ENCODE measurements at places on chromosomes 6 and 20. TPM values are rescaled to one million over a fixed set of nuclear protein-coding genes. Genes with fewer than 3 reads are reported as not detected.

The DEFB114 gene
- not detected for total RNA-seq

The MEI4 gene
- total RNA-seq = not detected

The ID1 gene
- 356 TPM for total RNA-seq

The CST4 gene
- 7.9 TPM for total RNA-seq

The NHSL1 gene
- total RNA-seq = 2.1 TPM

The ALDH5A1 gene
- total RNA-seq = 11.1 TPM

The FGD2 gene
- total RNA-seq = 17.9 TPM

The SLC2A4RG gene
- total RNA-seq = 140 TPM

The CALHM4 gene
- total RNA-seq = not detected

DNA sequence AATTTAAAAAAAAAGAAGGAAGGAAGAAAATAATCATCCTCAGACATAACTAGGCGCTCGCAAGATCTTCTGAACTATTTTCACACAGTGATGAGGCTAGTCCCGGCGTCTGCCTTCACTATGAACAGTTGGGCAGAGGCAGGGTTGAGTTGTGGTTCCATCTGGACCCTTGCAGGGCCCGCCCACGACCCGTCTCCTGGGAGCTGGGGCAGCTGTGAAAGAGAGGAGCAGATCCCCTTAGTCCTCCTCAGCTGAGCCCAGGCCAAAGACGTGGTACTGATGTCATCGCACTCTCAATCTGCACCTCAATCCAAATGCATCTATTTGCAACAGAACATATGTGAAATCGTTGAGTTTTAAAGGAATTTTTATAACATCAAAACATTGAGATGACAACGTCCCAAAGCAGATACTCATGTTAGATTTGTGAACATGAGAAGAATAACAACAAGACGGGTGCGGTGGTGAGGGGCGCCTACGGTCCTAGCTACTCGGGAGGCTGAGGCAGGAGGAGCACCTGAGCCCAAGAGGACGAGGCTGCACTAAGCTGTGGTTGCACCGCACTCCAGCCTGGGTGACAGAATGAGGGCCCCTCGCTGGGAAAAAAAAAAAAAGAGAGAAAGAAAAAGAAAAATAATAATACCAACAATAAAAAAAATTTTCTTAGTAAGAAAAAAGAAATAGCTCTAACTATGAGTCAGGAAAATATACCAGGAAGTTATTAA, 15.3 kb downstream of the TCFL5 start:
- DNase-seq = no peak

DNA sequence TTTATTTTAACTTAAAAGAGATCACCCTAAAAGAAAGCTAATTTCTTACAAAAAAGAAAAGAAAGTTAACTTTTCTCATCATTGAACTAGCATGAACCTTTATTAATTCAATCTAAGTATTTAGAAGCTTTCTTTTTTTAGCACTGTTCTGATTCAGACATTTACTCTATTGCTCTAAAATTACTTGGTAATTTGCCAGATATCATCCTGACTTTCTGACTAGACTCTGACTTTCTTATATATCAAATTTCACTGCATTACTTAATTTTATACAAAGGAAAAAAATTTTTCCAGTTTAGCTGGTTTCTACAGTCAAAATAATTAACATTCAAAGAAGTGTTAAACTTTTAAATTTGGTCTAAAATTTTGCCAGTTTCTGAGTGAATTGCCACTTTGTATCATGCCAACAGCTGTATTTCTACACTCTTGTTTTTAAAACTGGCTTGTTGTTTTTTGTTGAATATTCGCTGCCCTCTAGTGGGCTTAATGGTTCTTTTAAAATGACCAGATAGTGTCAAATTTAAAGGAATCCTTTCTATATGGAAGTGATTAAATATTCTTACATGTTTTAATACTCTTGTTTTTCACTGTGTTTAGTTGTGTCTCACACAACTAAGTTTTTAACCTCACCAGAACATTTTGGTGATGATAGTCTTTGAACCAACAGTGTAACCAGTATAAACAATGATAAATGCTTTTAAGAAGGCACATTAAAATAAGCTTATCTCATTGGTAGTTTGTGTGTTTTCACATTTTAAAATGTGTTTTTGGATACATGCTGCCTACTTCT, 102.0 kb downstream of the POPDC3 start:
- DNase-seq = no peak

DNA sequence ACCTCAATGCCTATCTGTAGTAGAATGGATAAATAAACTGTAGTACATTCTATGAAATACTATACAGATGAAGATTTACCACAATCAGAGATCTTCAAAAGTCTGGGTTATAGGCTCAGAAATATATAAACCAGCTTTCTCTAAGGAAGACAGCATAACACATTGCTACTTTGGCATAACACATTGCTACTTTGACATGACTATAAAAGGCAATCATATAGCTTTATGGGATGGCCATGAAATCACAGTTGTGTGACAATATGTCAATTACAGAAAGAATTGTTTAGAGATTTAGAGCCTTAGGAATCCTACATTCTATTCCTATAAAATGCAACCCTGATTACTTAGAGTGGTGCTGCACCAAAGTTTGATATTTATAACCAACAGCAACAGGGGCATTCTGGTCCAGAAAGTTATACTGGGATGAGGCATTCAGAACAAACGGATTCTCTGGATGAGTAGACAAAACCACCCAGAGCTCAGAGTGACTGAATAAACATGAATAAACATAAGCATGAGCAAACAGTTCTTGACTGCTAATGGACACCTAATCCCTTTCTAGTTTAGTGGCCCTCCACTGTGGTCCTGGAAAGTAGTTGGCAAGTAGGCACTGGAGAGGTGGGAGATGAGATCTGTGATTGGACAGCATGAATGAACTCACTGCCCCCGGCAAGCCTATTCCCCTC, 12.0 kb downstream of the TTI1 start:
- no peak for DNase-seq

DNA sequence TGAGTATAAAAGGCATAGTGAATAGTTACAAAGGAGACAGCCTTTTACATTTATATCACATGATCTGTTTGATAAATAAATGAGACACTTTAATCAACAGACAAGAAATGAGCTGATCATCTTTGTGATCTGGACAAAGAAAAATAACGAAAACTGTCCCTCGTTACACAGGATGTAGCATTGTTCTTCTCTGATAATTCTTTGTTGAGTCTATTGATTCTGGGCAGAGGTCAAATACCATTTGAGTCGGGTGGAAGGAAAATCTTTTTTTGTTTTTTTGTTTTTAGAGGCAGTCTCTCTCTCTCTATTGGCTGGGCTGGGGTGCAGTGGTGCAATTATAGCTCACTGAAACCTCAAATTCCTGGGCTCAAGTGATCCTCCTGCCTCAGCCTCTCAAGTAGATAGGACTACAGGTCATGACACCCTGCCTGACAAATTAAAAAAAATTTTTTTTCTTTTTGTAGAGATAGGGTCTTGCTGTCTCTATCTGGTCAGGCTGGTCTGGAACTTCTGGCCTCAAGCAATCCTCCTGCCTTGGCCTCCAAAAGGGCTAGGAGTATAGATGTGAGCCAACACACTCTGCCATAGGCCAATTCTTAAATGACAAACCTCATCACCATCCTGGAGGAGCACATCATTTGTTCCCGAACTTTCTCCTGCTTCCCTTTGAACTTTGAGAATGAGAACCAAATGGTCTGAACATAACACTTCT, 41.8 kb downstream of the CCDC170 start:
- no peak for DNase-seq

- DNase-seq = no peak
Observed at GRCh38 chr6:167836721-167837120, 10.0 kb downstream of the AFDN start.

DNA sequence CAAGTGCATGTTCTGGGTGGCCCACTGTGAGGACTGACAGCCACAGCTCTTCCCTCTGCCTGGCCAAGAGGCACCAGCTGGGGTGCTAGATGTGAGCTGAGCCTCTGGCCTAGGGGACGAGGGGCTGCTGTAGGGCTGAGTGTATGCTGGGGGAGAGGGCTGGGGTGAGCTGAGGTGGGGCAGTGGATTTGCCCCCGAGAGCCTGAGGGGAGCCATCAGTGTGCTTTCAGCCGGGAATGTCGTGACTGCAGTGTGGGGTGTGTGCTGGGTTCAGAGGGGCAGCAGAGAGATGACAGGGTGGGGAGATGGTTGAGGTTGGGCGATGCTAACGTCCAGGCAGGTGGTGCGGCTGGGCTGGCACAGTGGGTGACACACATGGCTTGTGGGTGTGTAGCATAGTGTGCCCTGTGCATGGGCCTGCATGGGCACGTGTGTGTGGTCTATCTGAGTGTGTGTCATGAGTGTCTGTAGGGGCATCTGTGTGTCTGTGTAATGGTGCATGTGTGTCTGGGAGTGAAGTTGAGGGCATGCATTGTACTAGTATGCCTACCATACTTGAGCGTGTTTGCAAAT, 46.0 kb upstream of the BLCAP start:
- no peak for DNase-seq

GRCh38 chr20:2210646-2211552, 84.9 kb upstream of the TGM3 start:
- no peak for DNase-seq

DNA sequence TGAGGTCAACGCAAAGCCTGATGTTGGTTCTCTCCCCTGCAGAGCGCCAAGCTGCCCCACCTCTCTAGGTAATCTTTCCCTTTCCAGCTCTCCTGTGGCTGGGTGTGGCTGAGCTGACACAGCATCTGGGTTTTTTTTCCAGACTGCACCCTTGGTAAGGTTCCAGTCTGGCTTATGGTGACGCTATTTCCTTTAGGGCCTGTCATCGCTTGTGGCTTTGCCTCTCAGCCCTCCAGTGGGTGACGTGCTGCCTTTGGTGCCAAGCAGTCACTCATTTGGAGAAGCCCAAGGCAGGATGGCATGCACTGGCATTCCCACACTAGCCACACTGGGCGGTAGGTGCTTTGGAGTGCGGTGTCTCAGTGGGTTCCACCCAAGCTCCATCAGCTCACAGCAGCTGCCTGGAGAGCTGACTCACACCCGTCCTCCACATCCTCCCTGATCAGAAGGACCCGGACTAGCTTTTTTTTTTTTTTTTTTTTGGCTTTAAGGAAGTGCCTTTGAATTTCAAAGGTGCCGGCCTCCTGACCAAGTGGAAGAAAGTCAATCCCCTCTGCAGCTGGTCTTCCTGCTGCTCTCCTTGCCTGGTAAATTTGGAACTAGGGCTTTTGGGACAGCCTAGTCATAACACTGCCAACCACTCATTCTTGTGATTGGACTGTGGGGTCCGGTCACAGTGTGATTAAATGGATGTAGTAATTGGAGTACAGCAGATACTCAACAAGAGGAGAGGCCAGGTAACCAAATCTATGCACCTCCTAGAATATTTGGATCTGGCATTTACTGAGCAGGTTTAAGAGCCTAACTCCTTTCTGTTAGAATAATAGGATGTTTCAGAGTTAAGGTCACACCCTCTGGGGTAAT, 153.6 kb downstream of the CD83 start:
- DNase-seq = no peak

DNA sequence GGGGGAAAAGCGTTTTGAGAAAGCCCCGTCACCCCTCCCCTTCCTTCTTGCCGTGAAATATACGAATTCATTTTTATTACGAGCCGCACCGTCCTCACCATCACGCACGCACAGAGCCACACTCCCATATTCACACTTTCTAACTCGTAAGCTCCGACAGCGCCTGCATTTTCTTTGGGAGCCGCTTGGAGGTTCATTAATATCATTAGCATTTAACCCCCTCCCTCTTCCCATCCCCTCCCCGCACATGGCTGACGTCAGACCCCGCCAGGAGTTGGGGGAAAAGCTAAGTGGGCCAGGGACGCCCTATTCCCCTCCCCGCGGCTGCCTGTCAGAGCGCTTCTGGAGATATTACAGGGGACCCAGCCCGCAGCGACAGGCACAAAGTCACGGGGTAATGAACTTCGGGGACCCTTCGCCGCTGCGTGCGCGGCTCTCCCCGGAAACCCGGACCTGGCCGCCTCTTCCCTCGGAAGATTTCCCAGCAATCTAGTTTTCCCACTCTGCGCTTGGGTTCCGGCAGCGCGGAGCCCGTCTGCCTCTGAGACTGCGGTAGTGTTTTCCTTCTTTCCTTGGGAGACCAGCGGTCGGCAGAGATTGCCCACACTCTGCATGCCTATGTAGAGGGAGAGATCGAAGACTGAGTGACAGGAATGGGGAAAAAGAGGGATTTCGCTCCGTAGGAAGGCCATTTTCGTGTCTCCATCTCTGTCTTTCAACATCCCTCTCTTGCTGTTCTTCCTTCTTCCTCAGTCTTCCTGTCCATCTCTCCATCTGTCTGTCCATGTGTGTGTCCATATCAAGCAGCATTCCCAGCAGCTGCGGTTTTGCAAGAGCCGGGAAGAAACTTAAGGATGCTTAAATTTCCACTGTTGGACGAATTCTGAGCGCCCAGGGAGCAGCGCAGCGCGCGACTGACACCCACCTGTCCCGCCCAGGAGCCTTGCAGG, at the start of gene NR2E1:
Gene NR2E1, plus strand, starts transcription at position 309 of the 950 bp plus-strand sequence. CDS start 744 bp downstream, outside the sequence.
- no peak for DNase-seq

DNA sequence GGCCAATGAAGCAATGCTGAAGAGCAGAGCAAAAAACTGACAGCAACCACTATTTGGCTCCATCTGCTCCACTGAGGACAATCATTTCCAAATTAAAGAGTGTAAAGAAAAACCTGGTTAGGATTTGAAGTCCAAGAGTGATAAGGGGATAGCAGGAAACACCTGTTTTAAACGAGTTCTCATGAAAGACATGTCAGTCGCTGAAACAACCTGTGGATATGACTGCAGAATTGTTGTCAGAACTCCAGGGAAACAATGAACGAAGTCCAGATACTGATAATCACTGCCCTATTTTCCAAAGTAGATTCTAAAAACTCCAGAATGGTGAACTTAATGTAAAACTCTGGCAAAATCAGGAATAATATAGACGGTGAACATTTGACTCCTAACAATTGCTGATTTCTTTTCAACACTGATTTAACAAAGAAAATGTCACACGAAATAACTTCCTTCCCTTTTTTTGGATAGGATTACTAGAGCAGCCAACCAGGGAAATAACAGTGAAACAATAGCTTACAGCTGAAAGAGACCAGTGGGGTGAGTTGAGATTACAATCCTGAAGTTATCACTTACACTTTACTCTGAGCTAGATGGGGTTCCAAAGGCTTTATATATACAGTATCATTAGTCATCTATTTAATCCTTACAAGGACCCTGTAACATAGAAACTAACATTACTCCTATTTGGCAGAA, 83.7 kb downstream of the ELOVL5 start:
- no peak for DNase-seq

DNA sequence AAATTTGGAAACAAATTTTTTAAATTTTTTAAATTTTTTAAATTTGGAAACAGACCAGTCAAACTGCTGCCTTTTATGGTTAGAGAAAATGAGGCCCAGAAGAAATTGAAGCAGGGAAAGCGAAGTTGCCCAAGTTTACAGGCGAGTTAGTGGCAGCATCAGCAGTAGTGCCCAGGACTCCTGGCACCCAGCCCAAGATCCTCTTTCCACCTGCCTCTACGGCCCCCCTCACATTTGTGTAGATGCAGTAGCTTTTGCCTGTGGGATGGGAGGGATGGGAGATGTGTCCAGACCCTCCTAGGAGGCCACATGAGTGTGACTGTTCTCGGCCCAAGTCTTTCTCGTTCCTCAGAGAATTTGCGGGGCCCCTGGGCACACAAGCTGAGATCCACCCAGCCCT, 49.8 kb downstream of the HNF4A start:
- no peak for DNase-seq

All from prostate gland (tissue), 2 donors.